Stimulated activated CD4-positive, alpha-beta T cell treated with anti-CD3 and anti-CD28 coated beads, Interleukin-2, amount 100 ng/mL, for 48 hours (primary cell): ENCODE measurements at places on chromosomes 1 and 21.

- no peak for DNase-seq
Observed at GRCh38 chr1:214310777-214311690, 30.1 kb downstream of the SMYD2 start.

GRCh38 chr1:224205438-224205840 is 22.4 kb downstream of the DEGS1 start:
- DNase-seq: peak; percentile 13

DNA sequence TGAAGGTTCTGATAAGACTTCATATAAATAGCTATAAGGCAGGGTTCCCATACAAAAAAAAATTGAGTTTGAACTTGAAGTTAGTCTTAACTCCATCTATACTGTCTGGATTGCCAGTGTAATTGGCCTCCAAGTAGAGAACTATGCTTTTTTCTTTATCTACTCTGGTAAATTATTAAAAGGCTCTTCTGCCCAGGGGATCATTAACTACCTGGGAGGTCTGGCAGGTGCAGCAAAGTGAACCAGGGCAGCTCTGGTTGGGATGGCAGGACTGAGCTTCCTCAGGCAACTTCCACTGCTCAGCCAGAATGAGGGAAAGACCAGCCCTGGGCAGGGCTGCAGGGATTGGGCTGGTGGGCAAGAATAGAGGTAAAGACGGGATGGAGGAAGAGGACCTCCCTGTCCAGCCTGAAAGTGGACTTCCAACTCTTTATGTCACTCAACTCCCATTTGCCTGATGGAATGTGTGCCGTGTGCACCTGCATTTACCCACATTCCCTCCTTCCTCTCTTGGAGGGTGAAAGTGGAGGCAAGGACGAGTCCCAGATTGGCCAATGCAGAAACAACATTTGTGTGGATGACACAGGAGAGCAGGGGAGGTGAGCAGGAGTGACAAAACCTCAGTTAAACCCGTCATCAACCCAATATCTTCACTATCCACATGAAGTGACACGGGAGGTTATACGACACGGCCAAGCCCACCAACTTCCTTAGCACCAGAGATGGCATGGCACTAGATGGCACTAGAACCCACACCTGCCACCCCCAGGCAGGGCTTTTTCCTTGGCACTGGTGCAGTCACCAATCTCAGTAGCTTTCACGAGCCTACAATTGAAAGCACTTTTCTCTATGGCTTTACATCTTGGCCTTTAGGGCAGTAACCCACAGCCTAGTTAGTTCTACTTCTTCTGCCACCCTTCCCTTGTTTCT is 25.2 kb downstream of the CCN1 start:
- no peak for DNase-seq

- DNase-seq: no peak
Observed at GRCh38 chr1:181135437-181135731, 46.9 kb downstream of the IER5 start.

DNA sequence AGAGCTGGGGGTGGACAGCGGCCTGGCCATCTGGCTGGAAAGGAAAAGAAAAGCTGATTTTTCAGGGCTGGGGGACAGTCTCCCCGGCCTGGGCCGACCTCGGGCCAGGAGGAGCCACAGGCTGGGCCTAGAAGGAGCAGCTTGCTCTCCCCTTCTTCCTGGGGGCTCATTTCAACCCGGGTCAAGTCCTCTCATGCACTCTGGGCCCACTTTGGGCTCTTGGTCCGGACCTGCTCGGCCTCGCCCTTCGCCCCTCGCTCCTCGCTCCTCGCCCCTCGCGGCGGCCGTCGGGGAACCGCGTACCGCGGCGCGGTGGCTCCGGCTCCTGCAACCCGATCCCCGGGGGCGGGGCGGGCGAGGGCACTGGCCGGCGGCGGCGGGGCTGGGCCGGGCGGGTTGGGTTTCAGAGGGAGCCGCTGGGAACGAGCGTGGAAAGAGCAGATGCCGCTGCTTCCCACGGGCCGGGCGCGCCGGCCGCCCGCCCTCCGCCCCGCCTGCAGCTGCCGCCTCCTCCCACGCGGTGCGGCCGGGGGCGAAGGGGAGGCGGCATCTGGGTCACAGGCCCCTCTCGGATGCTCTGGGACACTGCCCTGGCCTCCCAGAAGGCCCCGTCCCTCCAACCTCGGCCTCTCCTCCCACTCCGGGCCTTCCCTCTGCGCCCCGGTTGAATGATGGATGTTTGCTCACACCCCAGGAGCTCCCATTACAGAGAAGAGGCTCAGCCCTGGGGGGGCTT is 6.6 kb downstream of the HEYL start:
- no peak for DNase-seq

- peak; percentile 18 for DNase-seq
Observed at GRCh38 chr21:29436143-29436542, 137.4 kb downstream of the BACH1 start.

DNA sequence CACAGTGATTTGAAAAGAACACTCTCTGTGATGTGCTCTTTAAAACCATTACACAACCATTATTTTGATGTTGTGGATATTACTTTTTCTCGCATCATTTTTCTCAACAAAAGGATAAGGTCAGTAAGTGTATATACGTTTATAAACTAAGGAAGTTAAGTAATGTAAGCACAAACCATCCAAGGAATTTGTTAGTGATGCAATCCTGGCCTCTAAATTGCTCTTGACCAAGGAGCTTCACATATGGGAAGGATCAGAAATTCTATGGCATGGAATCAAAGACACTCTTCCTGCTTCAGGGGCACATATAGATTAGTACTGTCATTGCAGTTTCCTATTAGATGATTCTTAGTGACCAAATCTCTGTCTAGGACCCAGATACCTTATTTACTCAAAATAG is 3.6 kb upstream of the PPP2R5A start:
- no peak for DNase-seq
